ENCODE measurements at places on chromosomes 5 and 9.

GRCh38 chr5:139795074-139796001 lies at the start of gene PSD2:
Gene PSD2, plus strand, starts transcription at chr5:139795808. Its CDS starts 13,633 bp downstream, at chr5:139809441.
- no peak for DNase-seq

- DNase-seq, result no peak
These were observed 166.7 kb downstream of the PAPPA start for GRCh38 chr9:116320290-116320689.

- DNase-seq, result no peak
These were observed 44.2 kb downstream of the FAF2 start for GRCh38 chr5:176492431-176492830.

DNA sequence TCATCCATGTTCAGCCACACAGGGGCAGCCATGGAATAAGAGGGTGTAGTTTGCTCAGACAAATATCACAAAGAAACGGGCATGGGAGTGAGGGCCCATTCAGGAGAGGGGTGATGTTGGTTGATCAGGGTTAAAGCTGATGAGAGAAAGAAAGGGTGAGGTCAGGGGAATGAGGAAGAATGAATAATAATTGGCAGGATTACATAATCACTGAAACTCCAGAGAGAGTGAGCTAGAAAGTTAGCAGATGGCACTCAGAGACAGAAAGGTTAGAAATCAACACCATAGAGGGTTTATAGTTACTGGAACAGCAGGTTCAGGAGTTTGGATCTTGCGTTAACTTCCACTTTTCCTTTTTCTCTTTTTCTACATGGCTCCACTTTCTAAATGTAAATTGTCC lies 113.9 kb downstream of the TAF11L14 start:
- no peak for DNase-seq

DNA sequence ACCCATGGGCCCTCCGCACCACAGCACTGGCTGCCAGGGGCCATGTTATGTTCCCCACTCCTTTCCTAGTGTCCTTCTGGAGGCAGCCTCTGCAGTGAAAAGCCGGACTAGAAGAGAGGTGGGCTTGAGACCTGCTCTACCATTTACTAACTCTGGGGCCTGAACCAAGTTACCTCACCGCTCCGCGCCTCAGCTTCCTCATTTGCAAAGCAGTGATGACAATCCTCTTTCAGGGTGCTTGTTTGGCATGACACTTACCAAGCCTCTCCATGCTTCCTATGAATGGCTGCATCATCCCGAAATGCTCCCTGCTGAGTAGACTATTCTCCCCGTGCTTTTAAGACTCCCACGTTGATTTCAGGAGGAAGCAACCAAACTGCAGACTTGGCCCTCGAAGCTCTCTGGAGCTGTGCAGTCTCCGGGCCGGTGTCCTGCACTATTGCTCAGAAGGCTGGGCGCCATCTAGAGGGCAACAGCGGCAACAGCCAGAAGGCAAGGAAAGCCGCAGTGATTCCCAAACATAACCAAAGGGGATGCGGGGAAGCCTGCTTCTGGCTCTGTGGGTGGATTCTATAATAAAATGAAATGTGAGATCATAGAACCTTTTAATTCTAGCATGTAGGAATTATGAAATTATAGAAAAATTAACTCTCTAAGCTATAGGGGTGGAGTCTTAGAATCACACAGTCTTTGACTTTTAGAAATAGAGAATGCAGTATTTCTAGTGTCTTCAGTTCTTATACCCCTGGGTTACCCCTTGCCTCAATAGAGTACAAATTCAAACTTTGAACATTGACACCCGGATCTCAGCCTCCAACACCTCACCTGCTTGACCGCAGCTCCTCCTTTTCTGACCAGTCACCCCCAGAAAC lies 599.8 kb upstream of the BRINP1 start:
- no peak for DNase-seq

DNA sequence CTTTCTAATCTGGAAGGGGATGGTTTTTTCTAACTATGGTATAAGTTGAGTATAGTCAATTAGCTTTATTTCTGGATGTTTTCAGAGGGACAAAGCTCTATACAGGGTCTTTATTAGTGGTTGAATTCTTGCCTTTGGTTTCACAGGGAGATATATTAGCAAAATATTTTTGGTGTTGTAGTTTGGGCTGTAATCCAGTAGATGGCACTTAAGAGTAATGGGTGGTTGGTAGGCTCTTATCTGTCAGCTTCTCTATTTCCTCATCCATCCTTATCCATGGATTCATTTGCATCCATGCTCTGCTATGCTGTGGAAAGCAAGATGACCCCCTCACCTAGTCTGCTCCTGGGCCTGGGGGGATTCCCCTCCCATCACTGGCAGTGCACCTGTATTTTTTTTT lies 363.6 kb upstream of the CYLC2 start:
- DNase-seq, result no peak

DNA sequence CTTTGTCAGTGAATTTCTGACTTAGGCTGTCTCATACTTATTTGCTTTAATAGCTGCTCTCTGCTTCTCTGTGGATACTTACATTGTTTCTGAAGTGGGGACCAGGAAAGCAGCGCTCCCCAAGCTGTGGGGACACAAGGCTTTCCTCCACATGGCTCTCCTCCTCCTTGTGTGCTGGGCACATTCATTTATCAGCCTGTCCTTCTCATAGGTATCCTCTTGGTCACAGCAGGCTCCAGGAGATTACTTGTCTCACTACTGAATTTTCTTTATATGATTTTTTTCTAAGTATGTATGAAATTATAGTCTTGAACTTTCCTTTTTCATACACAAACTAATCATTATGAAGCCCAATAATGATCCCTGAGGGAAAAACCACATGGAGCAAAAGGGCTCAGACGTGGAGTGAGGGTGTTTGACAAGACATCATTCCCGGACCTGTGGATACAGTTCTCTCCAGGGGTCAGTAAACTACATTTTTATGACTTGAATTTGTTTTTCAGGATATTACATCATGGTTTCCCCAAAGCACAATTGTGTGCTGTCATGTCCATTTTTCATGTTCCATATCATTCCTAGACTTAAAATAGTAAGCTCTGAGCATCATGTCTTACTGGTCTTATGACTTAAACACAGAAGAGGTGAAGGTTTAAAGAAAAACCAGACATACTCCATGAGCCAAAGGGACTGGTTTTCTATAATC lies 234.5 kb downstream of the PCSK1 start:
- DNase-seq, result no peak

- DNase-seq, result no peak
These were observed 3.4 kb upstream of the F12 start for GRCh38 chr5:177412603-177413233.

GRCh38 chr5:170508036-170508435 lies 4.2 kb downstream of the KCNIP1 start:
- no peak for DNase-seq

DNA sequence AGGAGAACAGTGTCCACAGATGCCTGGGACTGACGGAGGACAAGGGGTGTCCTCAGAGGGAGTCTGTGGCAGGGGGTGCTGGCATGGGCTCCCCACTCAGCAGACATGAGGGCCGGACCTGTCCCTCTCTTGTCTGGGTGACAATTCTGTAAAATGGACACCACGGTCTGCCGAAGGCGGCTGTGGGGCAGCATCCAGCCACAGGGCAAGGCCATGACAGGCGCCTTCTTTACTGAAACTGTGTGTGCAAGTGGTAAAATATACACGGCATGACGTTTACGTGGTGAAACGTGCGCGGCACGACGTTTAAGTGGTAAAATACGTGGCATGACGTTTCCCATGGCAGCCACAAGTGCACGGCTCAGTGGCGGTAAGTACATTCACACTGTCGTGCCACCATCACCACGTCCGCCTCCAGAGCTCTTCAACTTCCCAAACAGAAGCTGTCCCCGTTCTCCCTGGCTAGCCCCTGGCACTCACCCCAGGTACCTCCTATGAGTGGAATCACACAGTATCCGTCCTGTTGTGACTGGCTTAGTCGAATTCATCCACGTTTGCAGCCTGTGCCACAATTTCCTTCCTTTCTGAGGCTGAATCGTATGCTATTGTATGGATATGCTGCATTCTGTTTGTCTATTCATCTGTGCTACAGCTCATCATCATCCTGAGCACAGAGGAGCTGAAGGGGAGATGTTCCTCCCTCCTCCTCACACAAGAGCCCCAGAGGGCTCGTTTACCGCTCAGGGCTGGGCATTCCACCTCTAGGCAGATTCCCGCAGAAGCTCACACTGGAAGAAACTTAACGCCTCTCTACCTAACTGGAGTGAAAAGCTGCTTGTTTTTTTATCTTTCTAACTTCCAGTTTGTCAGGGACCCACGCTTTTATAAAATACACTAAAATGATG lies 52.5 kb downstream of the COL23A1 start:
- no peak for DNase-seq

DNA sequence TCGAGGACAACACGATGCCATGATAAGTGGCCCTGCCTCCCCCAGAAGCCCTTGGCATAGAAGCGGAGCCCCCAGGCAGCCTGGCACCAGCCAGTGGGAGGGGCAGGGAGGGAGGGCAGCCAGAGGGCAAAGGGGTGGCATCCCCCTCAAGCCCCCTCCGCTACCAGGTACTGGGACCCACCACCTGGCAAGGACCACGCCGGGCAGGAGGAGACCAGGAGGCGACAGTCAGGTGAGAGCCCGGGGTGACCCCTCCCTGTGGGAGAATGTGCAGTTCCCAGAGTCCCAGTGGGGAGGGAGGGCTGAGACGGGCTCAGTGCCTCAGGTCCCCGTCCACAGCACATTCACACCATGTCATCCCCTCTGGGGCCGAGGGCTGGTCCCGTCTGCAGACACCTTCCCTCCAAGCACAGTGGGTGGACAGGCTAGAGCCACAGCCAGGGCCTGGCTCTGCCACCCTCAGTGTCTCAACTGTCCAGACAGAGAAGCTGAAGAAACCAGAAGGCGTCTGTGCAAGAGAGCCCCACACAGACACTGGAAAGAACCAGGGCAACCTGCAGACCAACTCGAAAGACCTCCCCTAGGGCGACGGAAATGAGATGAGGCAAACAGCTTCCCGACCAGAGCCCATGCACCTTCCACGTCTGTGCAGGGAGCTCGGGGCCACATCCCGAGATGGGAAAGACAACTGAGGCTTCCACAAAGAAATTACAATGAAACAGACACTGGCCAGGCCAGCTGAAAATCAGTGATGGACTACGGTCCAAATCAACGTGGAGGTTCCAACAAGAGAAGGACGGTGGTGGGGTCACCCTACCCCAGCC lies 11.1 kb downstream of the BRD3 start:
- no peak for DNase-seq

- no peak for DNase-seq
These were observed 217.1 kb downstream of the MAST4 start for GRCh38 chr5:66813306-66813705.

- DNase-seq, result no peak
These were observed 2.1 kb downstream of the NADK2 start for GRCh38 chr5:36239370-36240293.

DNA sequence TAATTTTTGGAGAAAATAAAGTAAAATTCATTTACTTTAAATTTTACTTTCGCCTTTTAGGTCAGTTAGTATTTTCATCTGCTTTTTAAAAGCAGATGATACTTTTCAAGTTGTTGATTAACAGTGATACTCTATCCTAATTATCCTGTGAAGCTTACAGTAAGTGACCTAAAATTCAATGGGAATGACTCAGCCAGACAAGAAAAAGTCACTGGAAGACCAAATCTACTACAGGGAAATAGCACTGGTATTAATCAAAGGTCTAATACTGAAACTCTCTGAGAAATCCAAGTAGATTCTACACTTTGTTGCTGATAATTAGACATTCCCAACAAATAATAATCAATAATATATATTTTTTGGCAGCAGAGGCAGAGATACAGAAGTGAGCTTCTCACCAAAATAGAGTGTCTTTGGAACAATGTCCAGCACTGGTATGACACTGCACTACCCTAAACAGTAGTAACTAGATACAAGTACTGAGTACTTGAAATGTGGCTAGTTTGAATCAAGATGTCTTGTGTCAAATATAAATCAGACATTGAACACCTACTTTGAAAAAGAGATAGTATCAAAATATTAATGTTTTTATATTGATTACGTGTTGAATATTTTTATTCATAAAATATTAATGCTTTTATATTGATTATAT lies 22.8 kb upstream of the ELL2 start:
- DNase-seq, result no peak

DNA sequence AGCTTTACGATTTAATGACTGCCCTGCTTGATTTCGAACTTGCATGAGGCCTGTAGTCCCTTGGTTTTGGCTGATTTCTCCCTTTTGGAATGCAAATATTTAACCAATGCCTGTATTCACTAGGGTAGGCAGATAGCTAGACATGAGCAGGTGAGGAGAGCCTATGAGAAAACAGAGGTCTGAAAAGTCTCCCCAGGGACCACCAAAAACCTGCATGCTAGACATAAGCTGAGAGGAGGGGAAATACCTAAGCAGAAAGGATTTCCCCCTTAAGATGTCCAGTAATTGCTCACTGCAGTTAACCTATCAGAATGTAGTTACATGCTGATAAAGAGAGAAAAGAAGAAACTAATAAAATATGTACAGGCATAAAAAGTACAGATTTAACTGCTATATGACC lies 667.4 kb upstream of the SEMA6A start:
- no peak for DNase-seq

DNA sequence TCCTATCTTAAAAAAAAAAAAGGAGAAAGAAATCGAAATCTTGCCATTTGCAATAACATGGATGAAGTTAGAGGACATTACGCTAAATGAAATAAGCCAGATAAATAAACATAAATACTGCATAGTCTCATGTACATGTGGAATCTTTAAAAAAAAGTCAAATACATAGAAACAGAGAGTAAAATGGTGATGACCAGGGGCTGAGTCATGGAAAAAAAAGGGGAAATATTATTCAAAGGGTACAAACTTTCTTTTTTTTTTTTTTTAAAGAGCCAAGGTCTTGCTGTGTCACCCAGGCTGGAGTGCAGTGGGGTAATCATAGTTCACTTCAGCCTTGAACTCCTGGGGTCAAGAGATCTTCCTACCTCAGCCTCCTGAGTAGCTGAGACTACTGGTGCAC lies 310.1 kb downstream of the ZNF608 start:
- no peak for DNase-seq

DNA sequence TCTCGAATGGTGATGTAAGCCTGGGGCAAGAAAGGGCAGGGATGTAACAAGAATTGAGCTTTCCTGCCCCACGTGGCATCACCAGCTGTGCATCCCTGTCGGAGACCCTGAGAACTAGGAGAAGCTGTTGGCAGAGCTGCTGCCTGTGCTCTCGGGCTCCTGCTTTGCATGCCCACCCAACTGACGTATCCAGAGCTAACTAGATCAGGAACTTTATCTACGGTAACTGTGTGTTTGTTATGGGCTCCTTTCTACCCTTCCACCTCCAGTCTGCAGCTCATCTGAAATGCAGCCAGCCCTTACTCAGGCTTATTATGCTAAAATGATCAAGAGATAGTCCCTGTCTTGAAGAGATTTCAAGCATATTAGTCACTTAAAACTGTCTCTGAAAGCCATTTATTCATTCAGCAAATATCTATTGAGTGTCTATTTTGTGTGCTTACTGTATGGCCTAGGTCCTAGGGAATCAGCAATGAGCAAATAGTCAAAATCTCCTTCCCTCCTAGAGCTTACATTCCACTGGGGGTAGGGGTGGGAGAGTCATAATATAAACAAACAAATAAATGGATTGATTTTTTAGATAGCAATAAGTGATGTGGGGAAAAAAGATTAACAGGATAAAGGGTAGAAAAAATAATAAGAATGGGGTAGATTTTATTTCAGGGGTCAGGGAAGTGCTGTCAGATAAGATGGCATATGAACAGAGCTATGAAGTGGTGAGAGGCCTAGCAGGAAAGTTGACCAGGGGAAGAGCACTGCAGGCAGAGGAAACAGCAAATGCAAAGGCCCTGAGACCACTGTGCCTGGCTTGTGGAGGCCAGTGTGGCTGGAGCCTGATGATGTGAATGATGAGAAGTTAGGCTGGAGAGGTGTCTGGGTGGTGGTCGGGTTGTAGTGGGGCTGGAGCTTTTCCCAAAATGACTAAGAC lies 118.2 kb downstream of the GALNT10 start:
- no peak for DNase-seq

GRCh38 chr5:126857472-126858410 lies 80.8 kb downstream of the LMNB1 start:
- no peak for DNase-seq
